GM18507 (cell line): ENCODE measurements at places on chromosomes 7 and 10.

GRCh38 chr7:139265673-139266072 is 34.6 kb downstream of the UBN2 start:
- no peak for DNase-seq

- no peak for DNase-seq
Measured at GRCh38 chr10:97533888-97534287, 35.2 kb downstream of the UBTD1 start.

GRCh38 chr7:22864855-22865601 is 42.4 kb upstream of the TOMM7 start:
- DNase-seq: no peak

DNA sequence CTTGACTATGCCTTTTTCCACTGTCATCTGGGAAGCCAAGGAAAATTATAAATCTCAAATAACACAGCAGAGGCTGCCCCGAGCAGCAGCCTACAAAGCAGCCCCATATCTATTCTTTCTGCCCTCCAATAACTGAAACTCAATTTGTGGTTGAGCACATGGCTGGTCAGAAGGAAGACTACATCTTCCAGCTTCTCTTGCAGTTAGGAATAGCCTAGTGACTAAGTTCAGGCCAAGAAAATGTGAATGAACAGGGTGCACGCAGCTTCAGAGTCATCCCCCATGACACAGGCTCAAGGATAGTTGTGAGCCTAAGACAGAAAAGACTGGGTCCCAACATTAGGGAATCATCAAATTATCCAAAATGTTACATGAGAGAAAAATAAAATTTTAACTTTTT is 42.3 kb downstream of the CHCHD3 start:
- DNase-seq: no peak

GRCh38 chr10:306007-306674 is 170.9 kb downstream of the ZMYND11 start:
- no peak for DNase-seq

- DNase-seq: no peak
Measured at GRCh38 chr10:30490289-30491000, 56.5 kb downstream of the MAP3K8 start.
